Transverse colon (tissue), 4 donors: ENCODE measurements at places on chromosomes 12 and 14.

- no peak overlapping the region for H3K4me3 ChIP-seq
- DNase-seq: no peak
- H3K27ac ChIP-seq: no peak overlapping the region
- no peaks in the 10 kb centered on the region for H3K36me3 ChIP-seq
Observed at GRCh38 chr12:5429741-5430557, 2.0 kb upstream of the NTF3 start.

- no peak overlapping the region for H3K27ac ChIP-seq
- H3K4me1 ChIP-seq: peaks cover 3% of the 10 kb centered on the region
- no peak for DNase-seq
- no peak overlapping the region for H3K4me3 ChIP-seq
Observed at GRCh38 chr14:33925946-33926345, 24.9 kb downstream of the EGLN3 start.

- no peak overlapping the region for H3K4me3 ChIP-seq
- no peaks in the 10 kb centered on the region for H3K4me1 ChIP-seq
- no peaks in the 10 kb centered on the region for H3K27me3 ChIP-seq
- DNase-seq: no peak
- no peak overlapping the region for H3K27ac ChIP-seq
- no peaks in the 10 kb centered on the region for H3K36me3 ChIP-seq
Observed at GRCh38 chr12:55631733-55632132, 5.0 kb upstream of the OR10P1 start.

DNA sequence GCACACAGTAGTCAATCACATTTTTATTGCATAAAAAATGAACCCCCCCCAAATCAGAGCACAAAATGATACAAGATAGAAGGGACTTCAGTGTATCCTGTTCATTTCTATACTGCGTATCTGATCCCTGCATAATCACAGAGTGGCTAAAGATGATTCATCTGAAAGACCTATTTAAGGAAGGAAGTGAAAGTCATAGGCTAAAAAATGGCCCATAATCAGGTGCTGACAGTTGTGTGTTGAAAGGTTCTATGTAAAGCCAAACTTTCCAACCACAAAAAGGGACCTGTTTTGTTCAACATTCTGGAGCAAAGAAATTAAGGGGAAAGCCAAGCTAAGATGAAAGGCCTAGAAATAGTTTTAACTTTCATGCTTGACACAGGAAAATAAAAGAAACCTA lies 147.8 kb upstream of the ATP2B1 start:
- no peaks in the 10 kb centered on the region for H3K4me1 ChIP-seq
- H3K4me3 ChIP-seq: no peak overlapping the region
- H3K27me3 ChIP-seq: no peaks in the 10 kb centered on the region
- no peak for DNase-seq
- no peak overlapping the region for H3K27ac ChIP-seq

GRCh38 chr12:10405294-10405693 lies 4.3 kb downstream of the KLRC4 start:
- no peaks in the 10 kb centered on the region for H3K4me1 ChIP-seq
- DNase-seq: no peak
- no peak overlapping the region for H3K27ac ChIP-seq
- H3K27me3 ChIP-seq: no peaks in the 10 kb centered on the region
- H3K36me3 ChIP-seq: no peaks in the 10 kb centered on the region

DNA sequence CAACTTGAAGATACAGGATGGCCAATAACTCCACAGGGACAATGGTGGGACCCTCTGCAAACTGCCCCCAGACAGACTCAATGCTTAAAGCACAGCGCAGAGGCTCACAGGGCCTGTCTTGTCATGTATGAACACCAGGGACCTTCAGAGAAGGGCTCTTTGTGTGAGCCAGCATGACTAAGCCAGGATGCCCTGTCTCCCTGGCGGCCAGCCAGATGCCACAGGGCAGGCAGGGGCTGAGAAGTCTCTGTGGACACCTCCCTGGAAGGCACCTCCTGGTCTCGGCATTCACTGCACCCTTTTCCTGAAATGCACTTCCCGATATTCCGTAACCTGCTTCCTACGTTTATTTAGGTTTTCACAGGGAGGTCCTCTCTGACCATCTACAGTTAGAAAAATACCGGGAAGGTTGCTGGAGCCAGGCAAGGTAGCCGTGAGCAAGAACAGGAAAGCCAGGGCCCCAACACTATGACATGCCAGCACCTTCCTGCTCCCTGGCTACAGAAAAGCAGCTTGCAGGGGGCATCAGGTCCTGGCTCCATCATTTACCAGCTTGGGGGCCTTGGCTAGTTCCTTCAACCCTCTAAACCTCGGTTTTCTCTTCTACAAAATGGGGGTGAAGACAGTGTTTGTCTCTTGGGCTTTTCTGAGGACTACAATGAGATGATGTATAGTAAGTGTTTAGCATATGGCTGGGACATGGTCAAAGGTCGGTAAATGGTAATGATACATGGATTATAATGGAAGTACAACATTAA lies 65.0 kb downstream of the PITPNM2 start:
- H3K36me3 ChIP-seq: no peaks in the 10 kb centered on the region
- H3K27me3 ChIP-seq: no peaks in the 10 kb centered on the region
- DNase-seq: peak; percentile 27
- no peak overlapping the region for H3K4me3 ChIP-seq
- no peaks in the 10 kb centered on the region for H3K4me1 ChIP-seq

DNA sequence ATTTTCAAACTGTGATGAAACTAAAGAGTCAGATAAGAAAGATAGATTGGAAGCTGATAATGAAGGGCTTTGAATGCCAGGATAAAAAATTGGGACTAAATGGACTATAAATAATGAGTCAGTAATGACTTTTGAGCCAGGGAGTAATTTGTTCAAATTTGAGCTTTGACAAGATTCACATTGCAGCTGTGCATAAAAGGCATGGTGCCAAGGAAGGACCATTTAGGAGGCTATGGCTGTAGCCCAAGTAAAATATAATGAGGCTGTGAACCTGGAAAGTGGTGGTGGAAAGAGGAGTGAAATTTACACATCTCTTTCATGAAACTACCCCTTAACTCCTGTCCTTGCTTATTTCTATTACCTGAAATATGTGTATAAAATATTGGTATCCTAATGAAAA lies 218.5 kb downstream of the SLC6A15 start:
- no peaks in the 10 kb centered on the region for H3K4me1 ChIP-seq
- no peaks in the 10 kb centered on the region for H3K36me3 ChIP-seq
- no peak overlapping the region for H3K4me3 ChIP-seq
- no peak overlapping the region for H3K27ac ChIP-seq
- no peak for DNase-seq

DNA sequence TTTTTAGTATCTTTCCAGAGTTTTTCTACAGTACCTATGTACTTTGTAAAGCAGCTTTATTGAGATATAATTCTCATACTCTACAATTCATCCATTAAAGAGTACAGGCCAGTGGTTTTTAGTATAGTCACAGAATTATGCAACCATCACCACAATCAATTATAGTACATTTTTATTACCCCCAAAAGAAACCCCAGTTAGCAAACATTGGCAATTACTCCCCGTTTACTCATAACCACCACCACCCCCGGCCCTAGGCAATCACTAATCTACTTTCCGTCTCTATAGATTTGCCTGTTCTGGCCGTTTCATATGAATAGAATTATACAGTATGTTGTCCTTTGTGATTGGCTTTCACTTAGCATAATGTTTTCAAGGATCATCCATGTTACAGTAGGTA lies 119.8 kb downstream of the KICS2 start:
- no peak overlapping the region for H3K4me3 ChIP-seq
- H3K27me3 ChIP-seq: no peaks in the 10 kb centered on the region
- no peak overlapping the region for H3K27ac ChIP-seq
- H3K36me3 ChIP-seq: no peaks in the 10 kb centered on the region
- no peaks in the 10 kb centered on the region for H3K4me1 ChIP-seq
- DNase-seq: no peak
